ENCODE measurements at places on chromosomes 16 and 17.

- DNase-seq, result no peak
Measured at GRCh38 chr16:27925612-27926011, 137.9 kb downstream of the GSG1L start.

DNA sequence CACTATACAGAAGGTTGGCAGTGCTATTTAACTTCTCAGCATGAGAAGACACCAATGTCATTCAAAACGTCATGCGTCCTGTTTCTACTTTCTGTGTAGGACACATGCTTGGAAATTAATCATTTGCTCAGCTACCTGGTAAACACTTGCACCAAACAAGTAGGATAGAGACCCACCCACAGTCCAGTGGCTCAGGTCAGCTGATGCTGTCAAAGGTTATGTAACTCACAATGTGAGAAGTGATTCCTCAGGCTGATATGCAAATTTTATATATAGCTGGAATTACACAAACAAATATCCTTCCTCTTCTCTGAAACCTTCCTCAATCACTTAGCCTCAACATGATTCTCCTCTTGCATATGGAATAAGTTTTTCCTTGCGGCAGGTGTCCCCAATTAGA is 59.6 kb downstream of the ZZEF1 start:
- DNase-seq, result no peak

DNA sequence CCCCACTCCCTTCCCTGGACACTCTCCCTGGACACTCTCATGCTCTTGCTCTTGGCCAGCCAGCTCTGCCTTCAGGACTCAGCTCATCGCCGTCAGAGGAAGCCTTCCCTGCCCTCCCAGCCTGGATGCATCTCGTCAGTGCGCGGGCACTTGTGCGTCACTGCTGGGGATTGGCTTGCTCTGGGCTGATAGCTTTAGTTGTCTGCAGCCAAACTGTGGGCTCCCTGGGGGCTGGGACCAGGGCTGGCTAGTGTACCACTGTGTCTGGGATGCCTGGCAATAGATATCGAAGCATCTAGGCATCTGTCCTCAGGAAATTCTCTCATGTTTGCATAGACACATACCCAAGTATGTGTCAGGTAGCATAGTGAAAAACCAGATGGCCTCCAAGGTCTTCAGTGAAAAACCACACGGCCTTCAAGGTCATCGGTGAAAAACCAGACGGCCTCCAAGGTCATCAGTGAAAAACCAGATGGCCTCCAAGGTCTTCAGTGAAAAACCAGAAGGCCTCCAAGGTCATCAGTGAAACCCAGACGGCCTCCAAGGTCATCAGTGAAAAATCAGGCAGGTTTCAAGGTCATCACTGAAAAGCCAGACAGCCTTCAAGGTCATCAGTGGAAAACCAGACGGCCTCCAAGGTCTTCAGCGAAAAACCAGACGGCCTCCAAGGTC is 72.0 kb downstream of the CMIP start:
- no peak for DNase-seq

GRCh38 chr16:88141580-88141979 is 190.3 kb downstream of the BANP start:
- DNase-seq, result no peak

- DNase-seq, result peak; percentile 41
Measured at GRCh38 chr16:17470908-17471718, at the start of gene XYLT1. XYLT1 (minus strand) TSS chr16:17470960; CDS start chr16:17470796, 164 bp downstream.

GRCh38 chr17:27497696-27498095 is 41.4 kb downstream of the KSR1 start:
- no peak for DNase-seq

DNA sequence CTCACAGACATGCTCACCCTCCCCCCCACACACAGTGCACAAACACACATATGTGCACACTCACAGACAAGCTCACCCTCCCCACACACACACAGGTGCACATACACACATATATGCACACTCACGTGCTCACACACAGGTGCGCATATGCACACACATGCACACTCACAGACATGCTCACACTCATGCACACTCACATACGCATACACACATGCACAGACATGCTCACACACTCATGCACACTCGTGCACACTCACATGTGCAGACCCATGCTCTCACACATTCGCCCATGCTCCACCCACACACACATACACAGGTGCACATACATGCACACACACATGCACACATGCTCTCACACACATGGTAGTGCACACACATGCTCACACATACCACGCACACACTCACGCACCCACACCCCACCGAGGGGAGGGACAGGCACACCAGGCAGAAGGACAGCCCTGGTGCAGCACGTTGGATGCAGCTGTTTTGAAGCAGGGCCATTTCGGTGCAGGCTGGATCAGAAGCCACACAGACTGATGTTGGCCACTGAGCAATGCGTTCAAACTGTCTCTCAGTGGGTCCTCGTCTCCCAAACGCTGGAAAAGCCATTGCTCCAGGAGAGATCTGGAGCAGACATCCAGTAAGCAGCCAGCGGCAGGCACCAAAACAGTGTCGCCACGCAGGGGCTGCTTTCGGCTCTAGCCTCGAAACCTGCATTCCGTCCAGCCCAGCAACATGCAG is 86.2 kb upstream of the ZNF469 start:
- DNase-seq, result no peak

GRCh38 chr16:50183316-50183715 is 30.2 kb downstream of the TENT4B start:
- no peak for DNase-seq

DNA sequence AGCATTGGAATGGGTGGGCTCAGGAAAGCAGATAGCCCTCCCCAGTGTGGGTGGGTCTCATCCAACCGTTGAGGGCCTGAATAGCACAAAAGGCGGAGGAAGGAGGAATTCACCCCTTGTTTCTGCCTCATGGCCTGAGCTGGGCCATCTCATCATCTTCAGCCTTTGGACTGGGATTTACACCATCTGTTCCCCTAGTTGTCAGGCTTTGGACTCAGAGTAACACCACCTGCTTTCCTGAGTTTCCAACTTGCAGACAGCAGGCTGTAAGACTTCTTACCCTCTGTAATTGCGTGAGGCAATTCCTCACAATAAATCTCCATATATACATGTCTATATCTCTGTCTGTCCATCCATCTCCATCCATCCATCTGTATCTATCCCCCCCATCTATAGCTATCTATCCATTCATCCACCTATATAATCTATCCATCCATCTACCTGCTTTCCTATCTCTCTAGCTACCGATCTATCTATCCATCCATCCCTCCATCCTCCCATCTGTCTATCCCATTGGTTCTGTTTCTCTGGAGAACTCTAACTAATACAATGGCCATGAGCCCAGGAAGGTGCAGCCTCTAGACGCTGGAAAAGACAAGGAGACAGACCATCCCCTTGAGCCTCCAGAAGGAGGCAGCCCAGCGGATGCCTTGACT is 21.3 kb downstream of the DNAH17 start:
- no peak for DNase-seq

- DNase-seq, result peak; percentile 43
Measured at GRCh38 chr16:15961060-15961511, 11.7 kb downstream of the ABCC1 start.

- DNase-seq, result no peak
Measured at GRCh38 chr17:33039874-33040273, 48.2 kb downstream of the SPACA3 start.

- DNase-seq, result no peak
Measured at GRCh38 chr16:14150796-14151195, 79.7 kb downstream of the MRTFB start.

GRCh38 chr16:56938664-56939513 is 6.9 kb downstream of the HERPUD1 start:
- DNase-seq, result peak; percentile 45

DNA sequence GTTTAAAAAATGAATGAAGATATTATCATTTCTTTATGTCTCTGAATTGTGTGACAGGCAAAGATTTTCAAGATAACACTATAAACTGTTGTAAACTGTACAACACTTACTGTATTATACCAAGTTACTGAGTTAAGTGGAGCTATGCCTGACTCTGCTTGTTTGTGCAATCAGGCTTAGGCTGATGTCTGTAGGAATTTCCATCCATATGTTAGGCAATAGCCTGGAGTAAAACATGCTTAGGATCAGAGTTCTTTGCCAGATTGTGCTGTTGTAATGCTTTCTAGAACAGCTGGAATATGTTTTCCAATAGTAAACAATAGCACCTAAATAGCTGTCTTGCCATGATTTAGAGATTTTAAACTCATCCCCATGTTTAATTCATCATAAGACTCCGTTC is 1496.7 kb downstream of the CDH11 start:
- DNase-seq, result no peak

GRCh38 chr16:14632693-14633569 is at the start of gene BFAR:
BFAR (plus strand) TSS chr16:14632951; CDS start chr16:14644347, 11,396 bp downstream.
- peak; percentile 98 for DNase-seq

GRCh38 chr16:30445408-30446202 is at the start of gene SEPHS2:
SEPHS2 (minus strand) TSS chr16:30445874; CDS start chr16:30445727, 147 bp downstream.
- peak; percentile 98 for DNase-seq

DNA sequence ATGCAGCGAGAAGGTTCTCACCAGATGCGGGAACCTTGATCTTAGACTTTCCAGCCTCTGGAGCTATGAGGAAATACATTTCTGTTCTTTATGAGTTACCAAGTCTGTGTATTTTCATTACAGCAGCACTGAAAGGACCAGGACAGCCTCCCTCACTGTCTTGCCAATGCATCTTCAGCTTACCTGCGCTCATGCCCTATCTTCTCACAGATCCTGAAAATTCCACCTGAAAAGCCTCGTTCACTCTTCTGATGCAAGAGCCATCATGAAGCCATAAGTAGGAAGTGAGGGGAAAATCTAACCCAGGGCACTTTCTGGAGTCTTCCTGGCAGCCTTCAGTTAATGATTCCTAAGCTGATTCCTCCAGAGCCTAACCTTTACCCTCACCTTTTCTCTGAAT is 194.0 kb downstream of the SALL1 start:
- no peak for DNase-seq

GRCh38 chr17:41475421-41475820 is 5.5 kb downstream of the KRT35 start:
- DNase-seq, result no peak

DNA sequence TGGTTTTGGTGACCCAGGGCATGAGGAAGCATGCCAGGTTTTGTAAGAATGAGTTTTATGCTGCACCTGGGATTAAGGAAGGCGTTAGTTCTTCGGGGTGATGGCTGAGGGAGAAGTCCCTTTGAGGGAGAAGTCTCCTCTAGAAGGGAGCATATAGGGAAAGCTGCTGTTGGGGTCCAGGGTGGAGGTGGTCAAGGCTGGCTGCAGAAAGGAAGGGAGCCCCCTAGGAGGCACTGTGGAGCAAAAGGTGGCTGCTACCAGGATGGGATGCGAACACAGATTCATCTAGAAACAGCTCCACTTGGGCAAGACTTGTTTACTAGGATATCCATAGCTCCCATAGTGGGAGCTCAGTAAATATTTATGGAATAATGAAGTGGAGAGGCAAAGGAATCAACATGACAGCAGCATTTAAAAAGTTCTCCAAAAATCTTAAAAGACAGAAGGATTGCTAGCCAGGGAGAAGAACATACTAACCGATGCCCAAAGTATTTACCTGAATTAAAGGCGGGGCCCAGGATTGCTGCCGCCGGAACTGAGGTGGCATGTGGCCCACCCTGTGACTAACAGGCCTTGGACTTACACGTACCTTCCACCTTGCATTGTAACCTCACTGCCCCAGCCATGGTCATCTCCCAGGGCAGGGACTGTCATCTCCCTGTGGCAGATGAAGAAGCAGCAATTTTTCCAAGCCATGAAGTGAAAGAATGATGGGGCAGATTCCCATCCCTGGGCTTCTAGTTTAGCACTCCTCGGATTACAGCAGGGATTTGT is 7.1 kb upstream of the LPCAT2 start:
- DNase-seq, result no peak

- peak; percentile 58 for DNase-seq
Measured at GRCh38 chr16:15950161-15950854, 892 bp downstream of the ABCC1 start.

DNA sequence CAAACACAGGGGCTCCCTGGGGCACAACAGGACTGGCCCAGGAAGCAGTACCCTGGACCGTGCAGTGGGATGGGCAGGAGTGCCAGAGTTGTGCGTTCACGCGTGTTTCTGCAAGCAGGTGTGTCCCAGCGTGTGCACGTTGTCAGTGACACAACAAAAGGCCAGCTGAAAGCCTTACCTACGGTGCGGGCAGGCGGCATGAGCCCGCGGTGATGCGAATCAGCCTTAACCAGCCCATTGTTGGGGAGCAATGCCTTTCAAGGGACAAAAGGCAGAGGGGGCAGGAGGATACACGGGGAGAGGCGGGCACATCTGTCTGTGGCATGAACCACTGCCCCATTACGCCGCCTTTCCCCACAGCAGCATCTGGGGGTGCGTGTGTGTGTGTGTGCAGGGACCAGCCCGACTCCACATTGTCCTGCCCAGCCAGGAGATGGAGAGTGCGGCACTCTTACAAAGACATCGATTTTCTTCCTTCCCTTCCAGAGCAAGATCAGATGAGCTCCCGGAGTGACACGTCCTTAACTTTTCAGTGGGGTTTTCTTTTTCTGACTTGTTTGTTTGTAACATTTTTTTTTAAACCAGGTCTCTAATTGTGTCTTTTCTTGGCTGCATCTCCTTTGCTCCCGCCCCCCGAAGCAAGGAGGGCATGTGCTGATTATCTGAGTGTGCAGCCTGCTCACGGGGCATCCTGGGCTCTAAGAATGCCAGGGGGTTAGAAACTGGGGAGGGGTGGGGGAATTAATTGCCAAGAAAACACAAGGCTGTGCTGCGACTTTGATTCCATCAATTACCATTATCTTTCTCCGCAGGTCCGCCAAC is 158.1 kb downstream of the ZNF423 start:
- no peak for DNase-seq

- no peak for DNase-seq
Measured at GRCh38 chr16:71218306-71218963, 12.1 kb downstream of the HYDIN start.

- DNase-seq, result no peak
Measured at GRCh38 chr17:58970609-58971450, 135.8 kb downstream of the TRIM37 start.

- peak; percentile 78 for DNase-seq
Measured at GRCh38 chr17:78781104-78781892, 775 bp downstream of the CYTH1 start.

- peak; percentile 20 for DNase-seq
Measured at GRCh38 chr17:3590231-3590630, 19.0 kb downstream of the TRPV1 start.

GRCh38 chr16:53849585-53849984 is 145.6 kb downstream of the FTO start:
- no peak for DNase-seq

- no peak for DNase-seq
Measured at GRCh38 chr16:88387180-88387765, 4.5 kb downstream of the ZNF469 start.

GRCh38 chr17:75131278-75132017 is at the start of gene NT5C:
NT5C (minus strand) TSS chr17:75131742; CDS start chr17:75131707, 35 bp downstream.
- peak; percentile 85 for DNase-seq

DNA sequence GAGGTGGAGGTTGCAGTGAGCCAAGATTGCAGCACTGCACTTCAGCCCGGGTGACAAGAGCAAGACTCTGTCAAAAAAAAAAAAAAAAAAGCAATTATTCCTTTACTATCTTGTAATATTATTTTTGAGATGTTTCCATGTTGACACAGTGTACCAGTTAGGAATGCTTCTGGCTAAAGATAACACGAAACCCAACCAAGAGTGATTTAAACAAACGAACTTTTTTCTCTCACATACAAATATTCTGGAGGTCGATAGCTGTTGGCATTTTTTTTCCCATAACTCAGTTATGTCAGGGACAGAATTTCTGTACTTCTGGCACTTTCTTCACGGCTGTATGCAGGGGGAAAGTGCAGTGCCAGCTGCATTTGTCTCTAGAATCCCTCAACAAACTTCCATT is 9.9 kb upstream of the PPM1D start:
- DNase-seq, result no peak

Measured in NAMALWA (cell line).